MM.1S (cell line): ENCODE measurements at places on chromosomes 2 and 18.

DNA sequence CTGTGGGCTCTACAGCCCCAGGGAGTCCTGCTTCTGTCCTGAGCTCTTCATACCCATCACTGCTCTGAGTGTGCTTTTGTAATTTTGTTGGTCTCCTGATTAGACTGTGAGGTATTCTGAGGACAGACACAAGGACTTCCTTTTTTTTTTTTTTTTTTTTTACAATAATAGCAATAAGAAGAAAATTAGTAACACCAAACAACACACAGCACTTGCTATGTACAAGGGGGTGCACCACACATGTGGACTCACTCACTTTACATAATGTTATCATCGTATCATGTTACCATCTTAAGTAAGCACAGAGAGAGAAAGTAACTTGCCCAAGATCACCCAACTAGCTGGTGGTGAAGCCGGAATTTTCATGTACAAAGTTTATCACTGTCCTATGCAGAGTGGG lies 34.6 kb downstream of the MBP start:
- DNase-seq, result no peak

DNA sequence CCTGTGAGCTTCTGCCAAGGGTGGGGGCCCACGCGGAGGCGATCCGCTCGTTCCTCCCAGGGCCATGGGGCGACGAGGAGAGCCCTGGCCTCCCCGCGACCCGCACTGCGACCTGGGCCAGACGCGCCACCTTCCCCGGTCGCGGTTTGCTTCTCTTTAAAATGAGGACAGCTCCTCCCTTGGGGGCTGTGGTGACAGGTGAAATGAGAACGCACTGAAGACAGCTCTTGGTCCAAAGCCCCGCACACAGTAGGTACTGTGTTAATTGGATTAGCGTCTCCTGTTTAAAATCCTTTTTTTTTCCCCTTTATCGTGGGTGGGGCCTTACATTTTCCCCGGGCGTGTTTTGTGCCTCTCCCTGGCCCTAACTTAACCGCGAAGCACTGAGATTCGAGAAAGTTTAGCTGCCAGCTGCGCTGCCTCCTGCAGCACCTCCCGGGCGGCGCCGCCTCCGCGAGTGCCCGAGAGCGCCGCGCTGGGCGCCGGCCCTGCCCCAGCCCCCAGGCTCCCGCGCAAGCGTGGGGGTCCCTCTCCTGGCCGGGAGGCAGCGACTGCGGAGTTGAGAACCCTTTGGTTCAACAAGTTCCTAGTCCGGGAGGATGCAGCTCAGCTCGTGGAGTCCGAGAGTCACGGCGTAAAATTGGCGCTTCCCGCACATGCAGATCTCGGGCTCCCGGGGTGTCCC lies 1.1 kb downstream of the HPCAL1 start:
- peak; percentile 60 for DNase-seq

GRCh38 chr18:59145055-59145454 lies 5.4 kb downstream of the SEC11C start:
- DNase-seq, result no peak

- no peak for DNase-seq
Measured at GRCh38 chr2:101796825-101797600, 99.5 kb downstream of the MAP4K4 start.

- DNase-seq, result no peak
Measured at GRCh38 chr18:27378431-27379095, 193.5 kb upstream of the CHST9 start.

- no peak for DNase-seq
Measured at GRCh38 chr2:159066541-159067156, 98.2 kb downstream of the TANC1 start.

DNA sequence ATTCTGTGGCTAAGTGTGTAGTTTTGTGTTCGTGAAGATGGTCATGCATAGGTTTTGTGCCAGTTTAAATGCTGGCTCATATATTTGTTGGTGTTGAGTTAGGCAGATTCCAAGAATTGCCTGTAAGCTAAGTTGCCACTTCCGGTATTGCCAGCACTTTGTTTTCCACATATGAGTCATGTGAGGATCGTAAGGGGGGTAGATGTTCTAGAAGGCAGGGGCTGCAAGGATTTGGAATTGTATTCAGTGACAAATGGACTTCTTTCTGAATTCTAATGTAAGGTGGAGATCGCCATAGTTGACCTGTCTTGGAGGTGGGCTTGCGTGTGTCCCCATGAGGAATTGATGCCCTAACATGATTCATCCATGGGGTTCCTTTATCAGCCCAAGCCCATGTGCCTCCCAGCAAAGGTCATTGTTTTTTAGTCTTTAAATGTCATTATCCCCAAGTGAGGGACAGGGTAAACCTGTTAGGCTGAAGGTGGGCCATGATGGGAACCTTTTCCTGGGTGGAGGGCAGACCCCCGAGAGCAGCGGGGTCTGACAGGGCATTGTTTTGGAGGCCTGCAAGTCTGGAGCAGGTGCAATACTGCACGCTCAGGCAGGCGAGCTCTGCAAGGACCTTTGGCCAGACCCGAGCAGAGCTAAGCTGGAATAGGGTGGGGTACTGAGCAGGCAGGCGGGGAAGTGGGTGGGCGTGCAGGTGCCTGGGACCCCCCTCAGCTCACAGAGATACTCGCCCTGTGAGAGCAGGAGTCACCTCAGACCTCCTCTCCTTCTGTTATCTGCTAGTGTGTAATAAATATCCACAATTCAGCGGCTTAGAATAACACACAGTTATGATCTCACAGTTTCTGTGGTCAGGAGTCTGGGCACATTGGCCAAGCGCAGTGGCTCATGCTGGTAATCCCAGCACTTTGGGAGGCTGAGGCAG lies 77.4 kb downstream of the LRRFIP1 start:
- no peak for DNase-seq

DNA sequence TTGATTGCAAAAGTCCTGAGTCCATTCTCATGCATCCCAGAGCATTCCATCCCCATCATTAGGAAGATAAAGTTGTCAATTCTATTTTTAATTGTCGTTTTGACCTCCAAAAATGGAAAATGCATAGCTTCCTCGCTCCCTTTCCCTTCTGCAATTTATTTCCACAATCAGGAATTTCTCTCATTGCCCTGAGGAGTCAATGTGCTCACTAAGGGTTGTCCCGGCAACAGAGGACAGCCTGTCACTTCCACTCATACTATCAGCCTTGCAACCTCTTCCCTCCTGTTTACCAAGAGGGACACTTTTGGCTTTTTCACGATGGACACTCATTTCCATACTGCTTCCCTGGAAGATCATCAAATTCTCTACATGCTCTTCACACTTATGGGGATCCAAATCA lies 164.8 kb downstream of the MYO5B start:
- no peak for DNase-seq

DNA sequence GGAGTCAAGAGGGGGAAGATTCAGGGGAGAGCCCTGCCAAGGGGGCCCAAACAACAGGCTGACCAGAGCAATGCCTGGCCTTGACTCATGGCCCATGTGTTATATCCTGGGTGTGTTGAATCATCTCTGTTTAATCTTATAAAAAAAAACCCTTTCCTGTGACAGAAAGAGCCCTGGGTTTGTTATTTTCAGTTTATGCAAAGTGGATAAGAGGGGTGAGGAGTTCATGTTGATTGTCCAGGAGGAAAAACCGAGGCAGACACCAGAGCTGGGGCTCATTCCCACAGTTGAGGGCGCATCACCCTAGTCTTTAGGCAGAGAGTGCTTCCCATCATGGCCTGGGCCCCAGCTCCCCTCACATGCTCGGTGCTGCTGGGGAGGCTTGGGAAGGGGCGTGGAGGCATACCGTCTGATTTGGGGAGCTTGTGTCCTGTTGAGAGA lies 30.9 kb upstream of the IL37 start:
- DNase-seq, result no peak
